ENCODE measurements at places on chromosomes 11 and 22.
A peak's percentile ranks its signal among the peaks of the same experiment; 100 is the strongest.

- DNase-seq = peak; percentile 40
Observed at GRCh38 chr11:3163241-3163981, 1.7 kb downstream of the OSBPL5 start.

DNA sequence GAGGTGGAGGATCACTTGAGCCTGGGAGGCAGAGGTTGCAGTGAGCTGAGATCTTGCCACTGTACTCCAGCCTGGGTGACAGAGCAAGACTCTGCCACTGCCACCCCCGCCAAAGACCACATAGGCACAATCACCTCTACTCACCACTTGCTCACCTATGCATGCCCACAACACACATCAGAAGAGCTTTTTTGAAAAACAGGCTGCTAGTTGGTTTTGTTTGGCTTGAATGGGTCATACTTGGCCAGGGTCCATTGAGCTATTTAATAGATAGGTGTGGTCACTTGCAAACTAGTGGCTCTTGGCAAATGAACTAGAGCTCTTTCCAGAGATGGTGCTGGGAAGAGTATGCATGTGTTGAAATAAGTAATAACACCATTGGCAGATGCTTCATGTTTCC lies 80.1 kb downstream of the EMSY start:
- no peak for DNase-seq

DNA sequence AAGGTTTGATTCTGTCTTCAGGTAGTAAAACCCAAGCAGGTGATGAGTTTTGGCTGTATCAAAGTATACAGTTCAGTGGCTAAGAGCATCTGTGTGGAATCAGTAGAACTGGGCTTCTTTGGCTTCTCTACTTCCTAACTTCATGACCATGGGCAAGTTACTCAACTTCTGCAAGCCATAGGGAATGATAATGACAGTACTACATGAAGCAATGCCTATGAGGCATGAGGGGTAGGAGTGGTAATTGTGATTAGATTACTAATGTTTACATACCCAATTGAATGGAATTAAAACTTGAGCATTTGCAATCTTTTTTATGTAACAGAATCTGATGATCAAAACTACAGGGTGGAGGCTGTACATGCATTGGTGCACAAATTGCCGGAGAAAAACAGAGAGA lies 164.3 kb downstream of the PGR start:
- DNase-seq = no peak

DNA sequence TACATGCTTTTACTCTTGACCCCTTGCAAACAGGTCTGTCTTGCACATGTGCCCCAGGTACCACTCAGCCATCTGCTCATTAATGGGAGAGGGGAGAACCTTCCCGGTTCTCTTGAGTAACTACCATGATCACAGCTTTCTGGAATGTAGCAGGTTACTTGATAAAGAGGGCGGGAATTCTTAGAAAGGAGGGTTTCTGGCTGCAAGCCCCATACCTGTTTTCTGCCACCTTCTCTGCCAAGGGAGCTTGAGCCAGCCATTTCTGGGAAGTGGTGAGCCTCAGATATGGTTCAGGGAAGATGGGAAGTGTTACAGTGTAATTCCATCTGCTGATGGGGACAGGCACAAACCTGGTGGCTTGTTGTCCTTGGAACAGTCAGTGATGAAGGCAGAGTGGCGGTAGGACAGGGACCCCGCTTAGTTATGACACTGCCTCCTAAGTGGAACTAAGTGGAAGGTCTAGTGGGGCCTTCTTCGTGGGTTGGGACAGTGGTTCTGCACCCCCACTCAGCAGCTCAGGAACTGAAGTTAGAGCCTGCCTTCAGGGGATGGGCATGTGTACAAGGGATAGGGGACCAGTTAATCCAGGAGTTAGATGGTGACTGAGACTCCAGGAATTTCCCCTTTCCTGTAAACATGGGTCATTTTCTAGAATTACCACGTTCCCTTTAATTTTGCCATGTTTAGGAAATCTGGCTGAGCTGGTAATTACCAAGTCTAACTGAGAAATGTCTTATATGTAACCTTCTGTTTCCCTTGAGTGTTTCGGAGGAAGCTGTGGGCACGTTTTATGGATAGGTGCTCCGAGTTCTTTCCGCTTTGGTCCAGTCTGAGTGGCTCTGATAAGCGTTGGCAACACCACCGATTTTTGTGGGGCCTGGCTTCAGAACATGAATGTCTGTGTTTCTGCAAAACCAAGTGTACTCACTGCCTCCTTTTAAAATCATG lies 35.3 kb downstream of the BCR start:
- peak; percentile 71 for DNase-seq

GRCh38 chr11:64871492-64871891 lies 6.9 kb downstream of the EHD1 start:
- DNase-seq = no peak

DNA sequence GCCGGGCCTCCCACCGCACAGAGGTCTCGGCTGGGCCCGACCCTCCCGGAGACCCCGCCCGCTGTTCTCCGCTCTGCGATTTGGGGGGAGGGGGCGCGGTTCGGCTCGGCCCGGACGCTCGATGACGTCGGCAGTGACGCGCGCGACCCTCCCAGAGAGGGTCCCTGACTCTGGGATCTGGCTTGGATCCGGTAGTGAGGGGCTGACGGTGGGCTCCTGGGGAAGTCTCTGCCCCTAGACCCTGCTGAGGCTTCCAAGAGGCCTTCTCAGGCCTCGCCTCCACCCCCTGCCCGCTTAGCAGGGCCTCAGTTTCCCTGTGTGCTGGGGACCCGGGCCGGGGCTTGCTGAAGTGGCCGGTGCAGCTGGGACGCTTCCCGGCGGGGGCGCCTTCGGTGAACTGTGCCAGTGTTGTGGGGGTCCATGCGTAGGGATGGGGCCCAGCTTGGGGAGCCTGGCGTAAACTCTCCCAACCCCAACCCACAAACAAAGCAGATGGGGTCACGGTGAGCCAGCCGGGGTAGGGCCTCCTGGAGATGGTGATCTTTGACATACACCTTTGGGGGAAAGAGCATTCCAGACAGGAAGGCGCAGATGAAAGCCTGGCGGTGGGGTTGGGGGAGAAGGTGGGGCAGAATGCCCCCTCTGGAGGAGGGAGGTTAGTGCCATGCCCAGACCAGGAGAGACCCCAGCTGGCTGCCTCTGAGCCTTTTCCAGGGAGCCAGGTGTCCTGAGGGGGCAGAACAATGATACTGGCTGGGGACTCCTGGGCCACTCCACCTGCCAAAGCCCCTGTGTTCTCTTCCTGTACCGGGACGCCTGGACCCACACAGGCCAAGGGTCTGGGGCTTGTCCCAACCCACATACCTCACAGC lies 1.0 kb downstream of the B4GALNT4 start:
- DNase-seq = no peak

DNA sequence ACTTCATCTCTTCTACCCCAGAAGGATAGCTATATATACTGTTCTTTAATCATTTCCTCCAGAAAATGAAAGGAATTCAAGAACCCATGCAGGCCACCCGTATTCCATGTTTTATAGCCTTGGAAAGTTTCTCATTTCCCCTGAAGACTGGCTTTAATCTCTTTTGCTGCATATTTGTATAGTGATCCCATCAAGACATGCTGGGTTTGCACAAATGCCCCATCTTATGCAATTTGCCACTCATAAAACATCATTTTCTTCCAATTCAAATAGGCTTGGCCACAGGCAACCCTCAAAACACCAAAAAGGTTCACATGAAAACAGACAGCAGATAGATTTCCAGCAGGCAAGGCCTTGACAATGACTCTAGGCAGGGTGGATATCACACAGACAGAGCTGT lies 28.3 kb upstream of the APOA1 start:
- no peak for DNase-seq

DNA sequence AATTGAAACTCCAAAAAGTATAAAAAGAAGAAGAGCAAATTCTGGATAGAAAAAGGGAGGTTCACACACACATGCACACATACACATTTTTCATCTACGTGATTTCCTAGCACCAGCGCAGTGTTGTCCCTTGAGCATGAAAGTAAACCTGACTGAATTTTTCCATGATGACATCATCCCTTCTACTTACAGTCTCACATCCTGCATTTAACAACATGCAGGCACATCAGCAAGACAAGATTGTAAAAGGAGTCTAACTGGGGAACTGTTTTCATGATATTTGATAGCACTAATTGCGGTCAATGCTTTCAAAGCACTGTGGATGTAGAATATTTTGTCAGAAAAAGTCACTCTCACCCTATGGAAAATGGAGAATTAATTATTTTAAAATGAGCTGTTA lies 36.6 kb downstream of the GAS2 start:
- peak; percentile 49 for DNase-seq

GRCh38 chr11:13109616-13110015 lies 100.5 kb downstream of the RASSF10 start:
- DNase-seq = no peak

GRCh38 chr22:17213976-17214375 lies 5.3 kb downstream of the ADA2 start:
- peak; percentile 41 for DNase-seq

GRCh38 chr11:9758637-9759518 lies 95.0 kb downstream of the SWAP70 start:
- DNase-seq = peak; percentile 83

DNA sequence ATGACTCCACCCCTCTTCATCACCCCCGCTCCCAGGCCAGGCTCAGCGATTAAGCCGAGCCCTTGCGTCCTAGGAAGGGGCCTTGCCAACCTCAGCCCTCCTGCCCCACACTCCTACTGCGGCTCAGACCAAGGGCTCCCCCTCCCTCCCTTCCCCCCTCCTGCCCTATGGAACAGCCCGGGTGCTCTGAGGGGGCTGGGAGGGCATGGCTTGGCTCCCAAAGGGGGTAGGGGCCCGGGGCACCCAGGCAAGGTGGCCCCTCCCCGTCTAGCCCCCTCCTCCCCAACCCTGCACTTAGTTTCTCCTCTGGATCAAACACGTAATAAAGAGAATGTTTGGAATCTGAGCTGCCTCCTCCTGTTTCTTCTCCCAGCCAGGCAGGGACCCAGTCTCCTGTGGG lies 6.3 kb downstream of the RCOR2 start:
- DNase-seq = no peak

DNA sequence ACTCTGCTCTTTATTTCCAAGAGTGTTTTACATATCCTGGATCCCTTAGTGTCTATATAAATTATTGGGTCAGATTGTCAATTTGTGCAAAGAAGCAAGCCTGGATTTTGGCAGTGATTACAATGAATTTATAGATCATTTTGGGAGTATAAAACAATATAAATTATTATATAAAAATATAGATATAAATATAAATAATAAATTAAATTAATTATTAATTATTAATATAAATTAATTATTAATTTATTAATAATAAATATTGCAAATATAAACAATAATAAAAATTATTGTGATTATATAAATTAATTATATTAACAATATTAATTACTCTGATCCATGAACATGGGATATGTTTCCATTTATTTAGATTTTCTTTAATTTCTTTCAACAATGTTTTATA lies 32.5 kb downstream of the RTL6 start:
- no peak for DNase-seq

GRCh38 chr11:17630936-17631335 lies 83.9 kb downstream of the OTOG start:
- no peak for DNase-seq

GRCh38 chr22:22669093-22669492 lies 24.7 kb downstream of the GGTLC2 start:
- no peak for DNase-seq

DNA sequence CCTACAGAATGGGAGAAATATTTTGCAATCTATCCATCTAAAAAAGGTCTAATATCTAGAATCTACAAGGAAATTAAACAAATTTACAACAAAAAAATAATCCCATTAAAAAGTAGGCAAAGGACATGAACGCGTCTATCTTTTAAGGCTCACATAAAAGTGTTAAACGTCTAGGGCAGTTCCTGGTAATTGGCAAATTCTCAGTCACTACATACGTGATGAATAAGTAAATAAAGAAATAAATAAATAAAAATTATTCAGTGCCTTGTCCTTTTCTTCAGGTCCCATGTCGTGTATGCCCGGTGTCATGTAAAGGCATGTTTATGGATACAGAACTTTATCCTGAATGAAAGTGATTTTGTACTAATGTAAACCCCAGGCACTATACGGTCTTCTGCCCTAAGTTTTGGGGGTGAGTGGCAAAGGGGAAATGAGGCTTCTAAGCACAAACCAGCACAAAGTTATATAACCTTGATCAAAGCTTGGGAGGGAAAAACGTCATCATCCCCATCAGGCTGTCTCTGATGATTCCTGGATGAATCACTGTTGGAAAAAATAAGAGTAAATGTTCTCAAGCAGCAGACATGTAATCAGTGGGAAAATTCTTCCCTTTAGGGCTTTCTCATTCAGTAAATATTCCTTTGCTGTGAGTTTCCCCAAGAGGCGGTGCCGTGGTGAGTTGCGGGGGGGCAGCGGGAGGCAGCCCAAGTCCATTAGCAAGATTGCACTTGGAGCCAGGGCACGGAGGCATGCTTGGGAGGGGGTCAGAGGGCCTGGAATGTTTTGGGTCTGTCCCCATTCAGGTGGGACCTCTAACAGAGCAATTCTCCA lies 30.4 kb upstream of the MICAL2 start:
- no peak for DNase-seq

DNA sequence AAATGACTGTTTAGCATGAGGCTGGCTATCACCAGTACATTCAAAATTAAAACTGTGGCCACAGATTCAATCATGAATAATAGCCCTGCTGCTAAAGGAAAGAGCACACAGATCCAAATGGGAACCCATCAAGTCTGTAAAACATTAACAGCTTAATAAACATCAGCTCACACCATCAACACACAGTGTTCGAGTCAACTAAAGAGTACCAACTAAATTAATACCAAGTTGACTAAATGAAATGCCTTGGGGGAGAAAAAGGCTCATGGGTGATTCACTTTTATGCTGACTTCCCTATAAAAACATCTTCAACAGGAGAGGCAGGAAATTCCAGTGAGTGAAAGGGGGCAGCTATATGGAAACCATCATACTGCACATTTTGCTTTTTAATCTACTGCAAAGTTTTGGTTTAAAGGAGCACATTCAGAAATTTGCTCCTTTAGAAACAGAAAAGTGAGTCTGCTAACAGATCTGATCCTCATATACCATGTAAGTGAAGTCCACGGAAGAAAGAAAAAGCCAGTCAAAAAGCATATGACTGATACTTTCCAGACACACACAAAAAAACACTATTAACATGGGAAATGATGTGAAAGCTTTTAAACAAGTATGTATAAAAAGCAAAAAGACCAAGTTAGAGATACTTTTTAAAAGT lies 16.3 kb downstream of the LGR4 start:
- no peak for DNase-seq

- no peak for DNase-seq
Observed at GRCh38 chr22:49487950-49488349, 339.7 kb downstream of the BRD1 start.

- DNase-seq = no peak
Observed at GRCh38 chr11:35930466-35930865, 13.4 kb upstream of the LDLRAD3 start.

DNA sequence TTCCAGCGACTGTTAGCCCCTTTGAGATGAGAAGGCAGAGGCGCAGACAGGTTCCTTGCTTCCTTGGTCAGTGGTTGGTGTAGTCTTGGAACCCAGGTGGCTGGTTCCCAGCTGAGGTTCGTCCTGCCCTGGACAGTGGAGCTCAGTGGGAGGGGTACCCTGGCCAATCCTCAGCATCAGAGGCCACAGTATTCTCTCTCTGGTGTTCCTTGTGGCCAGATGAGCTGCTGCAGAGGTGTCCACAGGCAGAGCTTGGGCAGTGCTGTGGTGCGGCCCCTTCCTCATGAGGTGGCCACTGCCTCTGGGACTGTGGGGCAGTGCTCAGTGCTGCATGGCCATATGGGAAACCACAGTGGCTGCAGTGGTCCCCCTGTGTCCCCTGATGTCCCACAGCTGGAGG lies 61.8 kb downstream of the CTTN start:
- DNase-seq = no peak

- DNase-seq = no peak
Observed at GRCh38 chr11:18367431-18367830, 26.9 kb upstream of the LDHA start.
